ENCODE measurements at places on chromosomes 4 and X. TPM values are rescaled to one million over a fixed set of nuclear protein-coding genes. Genes with fewer than 3 reads are reported as not detected.

- no peak for DNase-seq
Observed at GRCh38 chrX:48779399-48779798, 7.0 kb upstream of the GATA1 start.

The ETDB gene
- not detected for total RNA-seq

The QRFPR gene
- total RNA-seq = not detected

GRCh38 chr4:16264798-16265197 lies 38.5 kb upstream of the TAPT1 start:
- DNase-seq = no peak

DNA sequence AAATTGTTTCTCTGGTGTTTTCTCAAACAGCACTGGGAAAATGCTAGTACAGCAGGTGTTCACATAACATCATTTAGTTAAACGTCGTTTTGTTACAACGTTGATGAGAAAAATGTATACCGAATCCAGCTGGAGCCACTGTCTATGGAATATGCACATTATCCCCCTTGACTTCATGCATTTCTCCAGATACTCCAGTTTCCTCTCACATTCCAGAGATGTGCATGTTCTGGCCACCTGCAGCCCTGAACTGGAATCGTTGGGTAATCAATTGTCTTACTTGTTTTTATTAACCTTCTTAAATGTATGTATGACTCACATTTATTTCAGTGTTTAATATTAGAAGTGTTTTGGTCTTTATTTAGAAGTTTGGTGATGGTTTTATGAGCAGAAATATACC lies 18.4 kb upstream of the ODAM start:
- DNase-seq = no peak

DNA sequence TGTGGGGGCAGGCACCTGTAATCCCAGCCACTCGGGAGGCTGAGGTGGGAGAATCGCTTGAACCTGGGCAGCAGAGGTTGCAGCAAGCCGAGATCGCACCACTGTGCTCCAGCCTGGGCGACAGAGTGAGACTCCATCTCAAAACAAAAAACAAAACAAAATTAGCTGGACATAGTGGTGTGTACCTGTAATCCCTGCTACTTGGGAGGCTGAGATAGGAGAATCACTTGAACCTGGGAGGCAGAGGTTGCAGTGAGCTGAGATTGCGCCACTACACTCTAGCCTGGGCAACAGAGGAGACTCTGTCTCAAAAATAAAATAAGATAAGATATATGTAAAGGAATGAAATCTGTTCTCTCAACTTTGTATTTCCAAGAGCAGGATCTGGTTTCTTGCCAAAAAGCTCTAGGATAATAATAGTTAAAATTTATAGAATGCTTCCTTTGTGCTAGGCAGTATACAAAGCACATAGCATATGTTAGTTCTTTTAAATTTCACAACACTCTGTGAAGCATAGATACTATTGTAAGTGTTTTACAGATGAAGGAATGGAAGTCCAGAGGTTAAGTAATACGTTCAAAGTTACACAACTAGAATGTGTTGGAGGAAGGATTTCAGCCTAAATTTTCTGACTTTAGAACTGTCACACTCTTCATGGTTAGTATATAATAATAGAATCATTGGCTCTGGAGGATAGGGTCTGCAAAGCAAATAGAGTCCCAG lies 10.3 kb downstream of the MRPL1 start:
- no peak for DNase-seq

- DNase-seq = no peak
Observed at GRCh38 chr4:185849664-185850550, 37.9 kb upstream of the SORBS2 start.

- DNase-seq = no peak
Observed at GRCh38 chrX:77768787-77769186, 17.2 kb downstream of the ATRX start.

DNA sequence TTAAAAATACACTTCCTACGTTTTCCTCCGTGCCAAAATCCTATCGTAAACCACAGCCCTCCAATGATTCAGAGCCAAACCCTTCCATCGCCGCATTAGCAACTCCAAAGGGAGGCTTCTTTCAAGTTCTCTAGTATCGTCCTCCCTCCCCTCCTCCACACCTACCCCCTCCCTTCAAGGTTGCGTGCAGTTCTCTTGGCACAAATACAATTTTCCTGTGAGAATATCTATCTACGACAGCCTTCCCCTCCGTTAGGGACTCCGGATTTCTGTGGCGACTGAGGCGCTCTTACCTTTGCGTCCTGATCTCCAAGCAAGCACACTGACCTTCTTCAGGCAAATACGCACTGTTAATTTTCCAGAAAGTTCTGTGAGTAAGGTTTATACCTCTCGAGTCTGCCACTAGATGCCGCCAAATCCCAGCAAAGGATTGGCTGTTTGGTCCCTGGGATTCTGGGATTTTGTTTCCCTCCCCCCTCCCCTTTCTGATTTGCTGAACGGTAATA lies 1.2 kb upstream of the MORF4L2 start:
- DNase-seq = peak; percentile 66

- no peak for DNase-seq
Observed at GRCh38 chrX:23907111-23907497, 634 bp downstream of the APOO start.

GRCh38 chr4:148055844-148056243 lies 324.0 kb downstream of the ARHGAP10 start:
- DNase-seq = no peak

GRCh38 chrX:52933976-52934703 lies 24.2 kb downstream of the FAM156A start:
- DNase-seq = no peak

DNA sequence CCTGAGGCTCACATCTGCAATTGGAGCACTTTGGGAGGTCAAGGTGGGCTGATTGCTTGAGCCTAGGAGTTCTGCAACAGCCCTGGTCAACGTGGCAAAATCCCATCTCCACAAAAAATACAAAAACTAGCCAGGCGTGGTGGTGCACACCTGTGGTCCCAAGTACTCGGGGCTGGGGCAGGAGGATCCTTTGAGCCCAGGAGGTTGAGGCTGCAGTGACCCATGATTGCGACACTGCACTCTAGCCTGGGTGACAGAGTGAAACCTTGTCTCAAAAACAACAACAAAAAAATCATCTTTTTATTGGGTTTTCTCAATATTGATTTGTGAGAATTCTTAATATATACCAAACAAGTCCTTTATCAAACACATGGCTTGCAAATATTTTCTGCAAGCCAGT lies 64.9 kb downstream of the ANKRD17 start:
- no peak for DNase-seq

DNA sequence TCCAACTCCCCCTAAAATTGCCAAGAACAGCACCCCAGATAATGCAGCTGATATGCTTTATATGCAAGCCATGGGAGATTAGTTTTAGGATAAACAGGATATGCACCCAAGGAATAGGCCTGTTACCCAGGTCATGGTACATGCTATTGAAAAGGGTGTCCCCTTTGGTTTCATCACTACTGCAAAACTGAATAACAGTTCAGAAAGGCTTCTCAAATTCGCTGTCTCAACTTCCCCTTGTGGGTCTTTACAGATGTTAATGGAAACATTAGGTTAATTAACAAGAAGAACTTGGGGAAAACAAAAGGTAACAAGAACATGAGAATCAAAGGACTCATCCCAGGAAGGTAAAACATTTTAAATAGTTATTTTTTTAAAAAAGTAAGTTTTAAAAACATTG lies 318.7 kb downstream of the PRR32 start:
- no peak for DNase-seq

GRCh38 chrX:153875391-153876111 lies 10.4 kb downstream of the L1CAM start:
- peak; percentile 90 for DNase-seq

DNA sequence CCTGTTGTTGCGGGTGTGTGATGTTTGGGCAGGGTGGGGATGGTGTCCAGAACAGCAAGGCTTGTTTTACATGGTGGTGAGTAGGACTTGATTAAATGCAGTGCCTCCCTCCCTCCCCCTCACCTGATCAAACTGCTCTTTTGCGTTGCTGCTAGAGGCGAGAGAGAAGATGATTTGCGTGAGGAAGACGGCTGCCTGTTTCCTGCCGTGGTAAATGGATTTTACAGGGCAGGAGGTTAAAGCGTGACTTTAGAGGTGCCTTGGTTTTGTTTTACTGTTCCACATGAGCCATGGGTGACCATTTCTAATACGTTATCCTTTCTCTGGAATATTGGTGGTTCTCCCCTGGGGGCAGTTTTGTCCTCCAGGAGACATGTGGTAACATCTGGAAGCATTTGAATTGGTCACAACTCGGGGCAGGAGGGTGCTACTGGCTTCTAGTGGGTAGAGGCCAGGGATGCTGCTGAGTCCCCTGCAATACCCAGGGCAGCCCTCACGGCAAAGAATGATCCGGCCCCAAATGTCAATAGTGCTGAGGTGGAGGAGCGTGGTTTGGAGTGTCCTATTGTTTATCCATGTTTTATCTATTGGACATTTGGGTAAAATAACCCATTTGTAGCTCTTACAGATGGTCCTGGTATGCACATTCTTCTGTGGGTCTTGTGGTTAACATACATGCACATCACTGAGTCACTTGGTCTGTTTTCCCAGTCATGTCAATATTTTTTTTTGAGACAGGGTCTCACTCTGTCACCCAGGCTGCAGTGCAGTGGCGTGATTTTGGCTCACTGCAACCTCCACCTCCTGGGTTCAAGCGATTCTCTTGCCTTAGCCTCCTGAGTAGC lies 73.7 kb downstream of the SHROOM2 start:
- no peak for DNase-seq

DNA sequence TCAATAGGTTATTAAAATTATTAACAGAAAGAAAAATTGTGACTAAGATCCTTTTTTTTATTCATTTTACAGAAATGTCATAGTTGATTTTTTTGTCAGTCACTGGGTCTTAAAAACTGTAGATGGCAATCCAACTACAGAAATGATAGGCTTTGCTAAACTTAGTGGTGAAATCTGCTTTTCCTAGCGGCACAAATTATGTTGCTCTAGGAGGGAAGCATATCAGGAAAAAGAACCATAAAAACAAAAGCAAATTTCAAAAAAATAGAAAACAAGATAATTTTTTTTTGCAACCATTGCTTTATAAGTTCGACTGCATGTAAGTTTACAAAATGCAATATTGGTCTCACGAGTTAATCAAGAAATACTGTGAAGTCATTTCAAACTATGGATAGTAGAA lies 443.5 kb upstream of the IGFBP7 start:
- DNase-seq = no peak

The CHIC1 gene
- 10.8 TPM for total RNA-seq

GRCh38 chr4:171719691-171720090 lies 93.5 kb upstream of the GALNTL6 start:
- no peak for DNase-seq

DNA sequence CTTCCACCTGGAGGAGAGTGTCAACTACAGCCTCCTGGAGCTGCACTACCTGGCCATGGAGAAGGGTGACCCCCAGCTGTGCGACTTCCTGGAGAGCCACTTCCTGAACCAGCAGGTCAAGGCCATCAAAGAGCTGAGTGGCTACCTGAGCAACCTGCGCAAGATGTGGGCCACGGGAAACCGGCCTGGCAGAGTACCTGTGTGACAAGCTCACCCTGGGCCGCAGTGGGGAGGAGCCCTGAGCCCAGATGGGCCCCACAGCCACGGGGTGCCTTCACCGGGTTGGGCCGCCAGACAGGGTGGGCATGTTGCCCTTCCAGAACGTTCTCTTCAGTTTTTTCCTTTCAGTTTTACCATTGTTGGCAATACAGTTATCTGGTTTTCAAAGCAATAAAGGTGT lies 15.2 kb upstream of the FAM47A start:
- no peak for DNase-seq

- DNase-seq = no peak
Observed at GRCh38 chr4:90449626-90450025, 322.4 kb downstream of the CCSER1 start.

- no peak for DNase-seq
Observed at GRCh38 chr4:140937866-140938265, 181.7 kb upstream of the TBC1D9 start.

GRCh38 chrX:121298499-121298898 lies 251.1 kb downstream of the GLUD2 start:
- DNase-seq = no peak

The MAGEA10 gene
- total RNA-seq = not detected

- no peak for DNase-seq
Observed at GRCh38 chr4:109967798-109968520, 55.3 kb downstream of the EGF start.

GRCh38 chr4:10094841-10095240 lies 21.8 kb downstream of the WDR1 start:
- no peak for DNase-seq

DNA sequence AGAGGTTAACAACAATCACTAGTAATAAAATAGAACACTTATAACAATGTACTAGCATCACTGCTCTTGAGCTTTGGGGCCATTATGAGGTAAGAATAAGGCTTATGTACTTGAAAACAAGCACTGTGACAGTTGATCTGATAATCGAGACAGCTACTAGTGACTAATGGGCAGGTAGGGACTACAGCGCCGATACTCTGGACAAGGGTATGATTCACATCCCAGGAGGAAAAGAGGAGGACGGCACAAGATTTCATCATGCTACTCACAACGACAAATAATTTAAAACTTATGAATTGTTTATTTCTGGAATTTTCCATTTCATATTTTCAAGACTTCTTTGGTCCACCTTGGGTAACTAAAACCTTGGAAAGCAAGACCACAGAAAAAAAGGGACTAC lies 62.3 kb downstream of the FAM184B start:
- DNase-seq = no peak

The GYG2 gene
- total RNA-seq = 62.8 TPM

All from mesothelial cell of epicardium (in vitro differentiated cells).